ENCODE measurements at places on chromosomes 1 and 21. TPM values are rescaled to one million over a fixed set of nuclear protein-coding genes. Genes with fewer than 3 reads are reported as not detected.

HIVEP3 gene
- total RNA-seq: 6.3 TPM

SH2D5 gene
- total RNA-seq: 0.29 TPM

ARHGAP29 gene
- not detected for total RNA-seq

NIBAN1 gene
- 13.2 TPM for total RNA-seq

LRRC3 gene
- total RNA-seq: 3.8 TPM

RIPPLY3 gene
- total RNA-seq: not detected

HOOK1 gene
- 12.6 TPM for total RNA-seq

TMPRSS15 gene
- total RNA-seq: not detected

PLA2G2A gene
- total RNA-seq: not detected

DNA sequence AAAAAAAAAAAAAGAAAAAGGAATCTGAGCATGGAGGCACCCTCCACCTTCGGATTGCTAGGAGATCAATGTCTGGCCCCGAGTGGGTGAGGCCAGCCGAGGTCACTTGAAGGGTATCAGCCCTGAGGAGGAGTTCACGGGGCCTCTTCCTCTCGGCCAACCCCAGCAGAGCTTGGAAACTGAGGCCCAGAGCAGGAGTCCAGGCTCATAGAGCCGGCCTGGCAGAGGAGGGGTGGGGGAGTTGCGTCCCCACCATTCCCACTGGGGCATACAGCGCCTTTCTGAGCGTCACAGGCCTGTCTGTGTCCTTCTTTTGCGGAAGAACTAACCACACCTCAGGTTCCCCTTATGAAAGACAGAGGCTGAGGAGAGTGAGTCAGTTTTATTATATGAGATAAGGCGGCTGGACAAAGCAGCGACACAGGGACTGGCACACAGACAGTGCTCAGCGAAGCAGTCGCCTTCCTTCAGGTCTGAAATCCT is 17.1 kb upstream of the EPHA2 start:
- DNase-seq: no peak

DNA sequence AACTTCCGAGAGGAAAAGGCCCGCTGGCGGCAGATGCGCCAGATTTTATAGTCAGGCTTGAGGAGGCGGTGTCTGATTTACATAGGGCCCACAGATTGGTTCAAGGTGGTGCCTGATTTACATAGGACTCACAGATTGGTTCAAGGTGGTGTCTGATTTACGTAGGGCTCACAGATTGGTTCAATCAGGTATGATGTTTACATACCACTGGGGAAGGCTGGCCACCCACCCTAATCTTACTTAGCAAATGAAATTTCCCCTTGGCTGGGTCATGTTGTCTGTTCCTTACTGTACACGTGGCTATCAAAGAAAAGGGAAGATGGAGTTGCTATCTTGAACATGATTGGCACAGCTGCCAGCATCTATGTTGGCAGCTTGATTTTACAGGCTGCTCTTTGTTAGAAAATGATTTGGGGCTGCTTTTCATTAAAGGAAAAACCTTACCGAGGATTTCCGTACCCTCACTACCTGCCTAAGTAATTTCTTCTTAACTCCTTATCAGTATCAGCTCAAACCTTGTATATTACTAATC is 96.3 kb downstream of the SETD4 start:
- DNase-seq: no peak

DNA sequence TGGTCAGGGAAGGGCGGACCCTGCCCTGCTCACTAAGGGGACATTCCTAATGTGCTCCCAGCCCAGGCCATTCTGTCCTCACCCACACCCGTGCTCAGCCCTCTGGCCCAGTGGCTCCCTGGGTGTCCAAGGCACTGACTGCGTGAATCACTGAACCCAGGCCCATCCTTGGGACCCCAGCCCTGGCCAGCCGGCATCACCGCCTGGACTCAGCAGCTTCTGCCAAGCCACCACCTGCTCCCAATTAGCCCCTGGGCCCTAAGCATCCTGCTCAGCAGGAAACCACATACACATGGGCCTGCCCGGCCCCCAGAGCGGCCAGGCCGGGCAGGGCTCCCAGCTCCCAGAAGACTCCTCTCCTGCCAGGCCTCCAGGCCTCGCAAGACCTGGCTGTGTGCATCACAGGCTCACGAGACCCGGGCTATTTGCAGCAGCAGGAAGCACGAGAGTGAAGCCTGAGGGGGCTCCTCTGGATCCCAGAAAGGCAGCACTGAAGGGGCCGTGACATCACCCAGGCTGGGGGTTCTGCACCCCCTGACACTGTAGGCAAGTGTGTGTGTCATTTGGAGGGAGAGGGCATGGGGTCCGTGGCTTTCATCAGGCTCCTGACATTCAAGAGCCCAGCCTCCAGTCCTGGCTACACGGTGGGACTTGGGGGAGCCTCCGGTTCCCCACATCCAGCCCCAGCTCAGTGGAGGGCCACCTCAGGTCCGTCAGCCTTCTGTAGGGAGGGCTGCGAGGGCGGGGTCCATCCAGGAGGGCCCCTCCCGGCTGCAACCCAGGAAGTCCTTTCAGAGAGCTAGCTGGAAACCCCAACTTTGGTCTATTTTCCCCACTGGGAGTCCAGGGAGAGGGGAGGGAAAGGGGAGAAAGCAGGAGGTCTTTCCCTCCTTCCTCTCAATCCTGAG is 1.6 kb downstream of the MFAP2 start:
- DNase-seq: no peak

GRCh38 chr1:225851805-225852204 is 30.4 kb downstream of the TMEM63A start:
- peak; percentile 69 for DNase-seq

- no peak for DNase-seq
Observed at GRCh38 chr1:232423591-232423990, 206.3 kb downstream of the SIPA1L2 start.

GRCh38 chr1:20279509-20279908 is 11.2 kb upstream of the VWA5B1 start:
- DNase-seq: no peak
